ENCODE measurements at places on chromosomes 4 and X. TPM values are rescaled to one million over a fixed set of nuclear protein-coding genes. Genes with fewer than 3 reads are reported as not detected.

- DNase-seq, result no peak
Observed at GRCh38 chr4:73609706-73610105, 10.5 kb downstream of the RASSF6 start.

DNA sequence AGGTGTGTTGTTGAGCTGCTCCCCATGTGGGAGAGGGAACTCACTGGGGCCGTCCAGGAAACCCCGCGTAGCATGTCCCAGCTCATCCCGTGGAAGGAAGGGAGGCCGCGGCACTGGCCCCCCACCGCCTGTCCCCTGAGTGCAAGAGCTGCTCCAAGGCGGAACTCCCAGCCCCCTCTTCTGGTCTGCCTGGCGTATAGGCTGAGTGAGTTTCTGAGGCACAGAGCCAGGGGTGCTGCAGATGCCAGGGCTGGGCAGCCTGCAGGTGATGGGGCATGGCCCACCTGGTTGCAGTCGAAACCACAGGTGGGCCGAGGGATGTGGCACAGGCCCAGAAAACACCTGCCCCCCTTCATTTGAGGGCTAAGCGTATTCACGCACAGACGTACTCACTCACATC lies 49.6 kb downstream of the ABLIM2 start:
- no peak for DNase-seq

DNA sequence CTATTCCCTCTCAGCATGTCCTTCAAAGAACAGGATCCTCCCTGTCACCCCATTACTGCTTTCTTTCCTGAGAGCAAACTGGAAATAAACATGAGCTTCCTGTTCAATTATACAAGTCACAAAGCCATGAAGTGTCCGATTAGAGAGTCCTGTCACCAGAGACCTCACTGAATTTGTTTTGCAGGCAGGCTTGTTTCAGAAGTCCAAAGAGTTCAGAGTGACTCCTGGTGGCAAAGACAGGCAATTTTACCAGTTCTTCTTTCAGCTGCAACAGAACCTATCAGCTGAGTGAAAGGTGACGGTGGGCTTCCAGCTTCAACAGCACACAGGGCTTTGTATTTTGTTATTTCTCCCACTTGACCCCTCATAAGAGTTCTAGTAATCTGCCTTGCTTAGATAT lies 6.4 kb downstream of the ELK1 start:
- no peak for DNase-seq

DNA sequence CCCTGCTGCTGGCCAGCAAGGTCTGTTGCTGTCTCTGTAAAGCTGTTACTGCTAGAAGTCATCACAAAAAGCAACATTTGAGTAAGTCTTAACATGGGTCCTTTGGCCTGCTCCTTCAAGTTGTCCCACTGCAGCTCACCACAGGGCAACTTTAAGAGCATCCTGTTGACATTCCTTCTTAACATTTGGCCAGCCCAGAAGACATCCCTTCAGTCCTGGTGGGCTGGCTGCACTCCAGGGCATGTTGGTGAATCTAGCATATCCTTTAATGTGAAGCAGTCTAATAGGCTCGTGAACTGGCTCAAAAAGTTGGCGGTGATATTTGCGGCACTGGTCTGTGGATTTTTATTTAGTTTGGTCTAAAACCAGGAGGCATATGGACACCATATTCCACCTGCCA lies 92.2 kb upstream of the MAML3 start:
- no peak for DNase-seq

DNA sequence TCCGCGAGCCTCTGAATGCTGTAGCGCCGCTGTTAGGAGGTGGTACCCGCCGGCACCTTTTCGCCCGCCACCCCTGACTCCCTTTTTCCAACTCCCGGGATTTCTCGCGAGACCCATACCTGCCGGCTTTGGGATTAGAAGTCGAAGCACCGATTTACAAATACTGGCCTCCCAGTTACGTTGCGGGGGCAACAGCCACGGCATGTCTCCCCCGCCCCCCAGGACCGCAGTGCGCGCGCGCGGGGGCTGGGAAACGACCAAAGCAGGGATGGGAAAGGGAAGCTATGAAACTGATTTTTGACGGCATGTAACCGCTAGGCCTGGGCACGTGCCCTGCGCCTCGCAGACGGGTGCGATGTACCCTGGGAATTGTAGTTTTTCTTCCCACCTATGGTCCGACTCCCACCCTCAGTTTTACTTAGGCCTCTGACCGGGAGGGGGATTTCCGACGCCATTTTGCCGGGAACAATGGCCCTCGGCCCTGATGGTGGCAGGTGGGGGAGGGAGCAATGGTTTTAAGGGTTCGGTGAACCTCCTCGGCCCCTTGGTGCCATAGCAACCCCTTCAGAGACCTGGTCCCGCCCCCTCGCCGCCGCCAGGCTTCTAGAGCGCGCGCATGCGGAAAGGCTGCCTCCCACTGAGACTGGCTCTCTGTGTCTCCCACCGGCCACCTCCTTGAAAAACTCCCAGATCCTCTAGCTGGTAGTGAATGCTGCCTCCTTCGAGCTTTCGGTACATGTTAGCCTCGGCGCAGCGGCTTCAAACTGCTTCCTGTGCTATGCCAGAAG lies 772 bp upstream of the WNK3 start:
- DNase-seq, result no peak

DNA sequence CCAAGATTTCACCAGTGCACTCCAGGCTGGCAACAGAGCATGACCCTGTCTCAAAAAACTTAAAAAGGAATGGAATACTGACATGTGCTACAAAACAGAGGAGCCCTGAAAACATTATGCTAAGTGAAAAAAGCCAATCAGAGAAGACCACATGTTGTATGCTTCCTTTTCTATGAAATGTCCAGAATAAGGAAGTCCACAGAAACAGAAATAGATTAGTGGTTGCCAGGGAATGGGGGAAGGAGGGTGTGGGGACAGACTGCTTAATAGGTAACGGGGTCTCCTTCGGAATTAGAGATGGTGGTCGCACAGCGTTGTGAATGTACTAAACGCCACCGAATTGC lies 30.1 kb upstream of the KIAA0232 start:
- no peak for DNase-seq

GRCh38 chr4:54942721-54943120 lies 182.7 kb downstream of the KDR start:
- DNase-seq, result no peak

GRCh38 chrX:107686792-107687191 lies 58.5 kb downstream of the PRPS1 start:
- peak; percentile 26 for DNase-seq

Gene FRMD7
- not detected for total RNA-seq

- peak; percentile 99 for DNase-seq
Observed at GRCh38 chr4:189940178-189941004, at the start of gene FRG1. FRG1 (plus strand) TSS chr4:189940872; CDS start chr4:189941010, 138 bp downstream.

DNA sequence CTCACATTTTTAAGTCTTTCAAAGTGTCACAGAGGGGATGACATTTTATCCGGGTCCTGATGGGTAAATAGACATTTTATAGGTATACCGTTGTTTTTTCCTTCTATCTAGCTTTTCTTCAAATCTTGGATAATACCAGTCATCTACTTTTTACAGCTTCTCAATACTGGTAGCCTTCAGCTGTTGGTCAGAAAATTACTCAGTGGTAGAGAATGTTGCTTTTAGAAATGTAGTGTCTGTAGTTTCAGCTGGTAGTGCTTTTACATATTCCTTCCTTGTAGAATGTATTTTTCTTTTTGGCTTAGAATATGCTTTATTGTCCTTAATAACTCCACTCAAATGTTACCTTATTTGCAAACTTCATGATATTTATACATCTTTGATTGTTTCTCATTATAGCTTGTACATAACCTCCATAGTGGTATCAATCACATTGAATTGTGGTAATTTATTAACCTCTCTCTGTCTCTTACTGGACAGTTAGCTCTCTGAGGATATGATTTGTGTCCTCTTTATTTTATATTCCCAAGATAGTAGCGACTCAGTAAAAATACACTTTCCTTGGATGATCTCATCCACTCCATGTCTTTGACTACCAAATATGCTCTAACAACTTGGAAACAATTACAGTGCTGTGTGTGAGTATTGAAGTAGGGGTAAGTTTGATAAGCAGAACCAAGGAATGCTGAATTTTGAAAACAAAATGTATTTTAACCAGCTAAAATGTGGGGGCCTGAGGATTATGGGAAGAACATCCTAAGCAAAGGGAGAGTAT lies 53.8 kb downstream of the RAP1GDS1 start:
- DNase-seq, result no peak

Gene EXOC1L
- not detected for total RNA-seq

Gene CD38
- 30.4 TPM for total RNA-seq

Gene MAGEA8
- total RNA-seq, result not detected

DNA sequence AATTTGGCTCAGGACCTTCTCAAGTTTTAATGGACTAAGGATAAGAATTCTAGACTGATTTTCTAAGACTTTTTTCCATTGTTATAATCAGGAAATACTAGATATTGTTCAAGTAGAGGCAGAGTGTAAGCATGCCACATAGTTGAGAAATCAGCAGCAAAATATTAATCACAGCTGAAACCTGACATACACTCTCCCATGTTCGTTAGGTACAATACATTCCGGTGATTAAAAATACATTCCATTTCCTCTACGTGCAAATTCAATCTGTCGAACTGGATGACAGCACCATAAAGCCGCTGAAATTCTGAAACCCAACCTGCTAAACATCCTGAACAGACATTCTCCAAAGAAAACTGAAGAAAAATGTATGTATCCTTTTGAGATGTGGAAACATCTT lies 587.6 kb upstream of the DIPK2B start:
- no peak for DNase-seq

DNA sequence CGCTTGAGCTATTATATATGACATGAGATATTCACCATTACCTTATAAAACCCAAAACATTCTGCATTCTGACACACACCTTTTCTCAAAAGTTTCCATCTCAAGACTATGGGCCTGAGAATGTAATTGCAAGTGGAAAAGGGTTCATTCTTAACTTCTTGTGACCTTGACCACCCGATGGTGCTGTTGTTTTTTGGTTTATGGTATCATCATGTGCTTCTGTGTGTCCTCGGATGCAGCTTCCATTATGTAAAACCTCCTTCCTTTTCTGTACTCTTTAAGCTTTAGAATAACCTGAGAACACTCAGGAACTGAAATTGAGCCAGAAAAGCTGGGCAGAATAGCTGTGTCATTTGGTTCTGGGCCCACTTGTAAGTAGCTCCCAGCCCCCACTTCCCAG lies 16.2 kb upstream of the PUDP start:
- DNase-seq, result no peak

Gene FAM241A
- total RNA-seq, result 23.2 TPM

- DNase-seq, result no peak
Observed at GRCh38 chrX:129360175-129360574, 163.1 kb downstream of the SMARCA1 start.

Gene LCORL
- total RNA-seq, result 10.0 TPM

GRCh38 chr4:8044699-8045098 lies 105.0 kb upstream of the AFAP1 start:
- DNase-seq, result no peak

Gene KLHL4
- total RNA-seq, result 0.48 TPM

All from mesenteric fat pad (tissue), 1 donor.